ENCODE measurements at places on chromosomes 5 and 9.
A peak's percentile ranks its signal among the peaks of the same experiment; 100 is the strongest.

GRCh38 chr5:82835488-82835887 is 241.7 kb downstream of the TMEM167A start:
- no peak for DNase-seq

DNA sequence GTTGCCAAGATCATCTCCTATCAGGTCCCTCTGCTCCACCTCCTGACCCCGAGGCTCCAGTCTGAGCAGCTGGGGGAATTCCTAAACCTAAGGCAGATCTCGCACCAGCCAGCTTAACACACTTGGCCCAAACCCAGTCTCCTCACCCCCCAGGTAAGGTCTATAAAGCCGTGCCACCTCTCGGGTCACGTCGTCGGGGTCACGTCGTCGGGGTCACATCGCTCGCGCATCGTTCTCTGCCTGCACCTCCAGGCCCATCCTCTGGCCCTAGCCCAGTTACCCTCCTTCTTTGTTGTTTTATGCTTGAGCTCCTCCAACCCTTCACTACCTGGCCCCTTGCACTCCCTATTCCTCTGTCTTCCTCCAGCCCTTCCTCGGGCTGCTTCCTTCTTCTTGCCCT is 77.2 kb downstream of the CTSL start:
- DNase-seq: no peak

GRCh38 chr5:113451797-113452196 is 17.0 kb upstream of the TSSK1B start:
- DNase-seq: no peak

GRCh38 chr5:91928754-91929521 is 545.8 kb upstream of the ARRDC3 start:
- DNase-seq: peak; percentile 55

DNA sequence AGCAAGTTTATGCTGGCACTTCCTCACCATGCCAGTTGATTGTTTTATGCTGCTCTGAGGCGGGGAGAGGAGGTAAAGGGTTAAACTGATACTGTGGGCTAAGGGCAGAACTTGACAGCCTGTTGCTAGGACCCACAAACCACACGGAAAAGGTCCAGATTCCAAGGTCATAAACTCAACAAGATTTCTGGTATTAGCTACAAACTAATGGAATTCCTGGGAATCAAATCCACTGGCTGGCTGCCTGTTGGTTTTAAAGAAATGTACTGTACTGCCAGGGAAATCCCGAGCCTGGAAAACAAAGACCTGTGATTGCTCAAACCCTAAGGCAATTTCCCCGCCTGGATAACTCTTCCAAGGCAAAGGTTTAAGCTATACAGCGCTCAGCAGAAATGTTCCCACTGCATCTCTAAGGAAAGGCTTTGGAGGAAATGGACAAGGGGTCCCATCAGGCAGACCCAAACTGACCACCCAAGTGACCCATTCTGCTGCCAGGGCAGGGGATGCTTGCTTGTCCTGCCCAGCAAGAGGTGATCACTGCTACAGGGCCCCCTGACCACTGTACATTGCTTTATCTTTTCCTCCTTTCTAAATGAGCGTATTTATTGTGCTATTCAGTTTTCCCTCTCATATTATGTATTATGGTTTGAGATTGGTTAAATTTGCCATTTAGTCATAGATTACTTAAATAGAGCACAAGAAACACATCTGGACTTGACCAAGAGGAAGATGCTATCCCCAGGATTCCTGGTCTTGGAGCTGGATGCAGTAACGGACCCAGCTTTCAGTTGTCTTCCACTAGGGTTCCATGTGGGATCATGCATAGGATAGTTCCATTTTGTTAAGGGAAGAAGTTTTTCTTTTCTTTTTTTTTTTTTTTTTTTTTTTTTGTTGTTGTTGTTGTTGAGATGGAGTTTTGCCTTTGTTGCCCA is 124.3 kb downstream of the SUSD1 start:
- peak; percentile 92 for DNase-seq

GRCh38 chr9:136665111-136665703 is 2.5 kb downstream of the EGFL7 start:
- no peak for DNase-seq

All from HCEC 1CT (cell line).